ENCODE measurements at places on chromosomes 6 and 20. TPM values are rescaled to one million over a fixed set of nuclear protein-coding genes. Genes with fewer than 3 reads are reported as not detected.

SLC22A16 gene
- total RNA-seq, result 0.31 TPM

DNA sequence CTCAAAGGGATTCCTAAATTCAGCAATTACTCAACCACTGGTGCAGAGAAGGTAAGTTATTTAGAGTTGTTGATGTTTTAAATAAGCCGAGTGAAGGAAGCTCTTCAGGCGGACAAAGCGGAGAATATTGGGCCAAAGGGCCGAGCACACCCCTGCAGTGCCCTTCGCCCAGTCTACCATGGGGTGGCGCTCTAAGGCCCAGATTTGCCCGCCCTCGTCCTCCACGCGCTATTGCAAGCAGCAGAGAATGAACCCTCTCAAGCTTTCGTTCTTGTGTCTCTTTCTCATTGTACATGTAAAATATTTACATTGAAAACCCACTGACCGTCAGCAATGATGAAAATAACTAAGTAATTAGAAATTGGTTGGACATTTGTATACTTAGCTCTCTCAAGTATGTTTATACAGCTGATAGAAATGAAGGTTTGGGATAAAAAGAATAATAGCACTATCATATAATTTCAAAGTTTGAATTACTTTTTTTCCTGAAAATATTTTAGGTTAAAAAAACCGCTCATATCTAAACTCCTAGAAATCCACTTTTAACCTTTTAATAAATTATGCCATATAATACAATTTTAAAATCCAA, 195.0 kb upstream of the CEP162 start:
- no peak for DNase-seq

TFAP2D gene
- total RNA-seq, result 0.47 TPM

- DNase-seq, result no peak
Measured at GRCh38 chr6:169978615-169979161, 227.3 kb downstream of the ERMARD start.

DNA sequence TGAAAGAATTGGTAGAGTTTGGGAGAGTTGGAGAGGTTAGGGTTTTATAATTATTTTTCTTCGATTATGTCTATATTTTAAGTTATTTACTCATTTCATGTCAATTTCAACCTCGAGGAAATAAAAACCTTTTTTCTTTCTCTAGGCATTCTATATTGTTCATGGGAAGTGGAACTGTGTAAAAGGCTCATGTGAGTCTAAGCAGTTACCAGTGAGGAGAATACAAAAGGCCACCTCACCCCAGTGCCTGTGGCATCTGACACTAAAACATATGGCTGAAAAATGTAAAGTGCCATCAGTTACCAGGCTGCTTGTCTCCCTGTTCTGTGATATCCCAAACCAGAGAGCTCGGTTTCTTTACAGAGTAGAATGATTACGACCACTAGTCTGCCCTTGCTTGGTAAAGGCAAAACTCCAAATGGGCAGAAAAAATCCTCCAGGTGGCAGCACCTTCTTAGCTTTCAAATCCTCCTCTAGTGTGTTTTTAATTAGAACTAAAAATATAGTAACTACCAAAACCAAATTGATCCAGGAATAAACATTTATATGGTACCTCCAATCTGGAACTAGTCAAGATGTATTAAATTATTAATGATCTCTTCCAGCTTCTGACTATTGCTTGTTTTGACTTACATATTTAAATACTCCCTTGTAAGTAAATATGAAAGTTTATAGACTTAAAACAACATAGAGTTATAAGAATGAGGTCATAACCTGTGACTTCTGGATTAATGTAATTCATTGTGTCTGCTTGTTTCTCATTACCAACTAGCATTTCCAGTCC, 122.6 kb upstream of the MCHR2 start:
- peak; percentile 10 for DNase-seq

DNA sequence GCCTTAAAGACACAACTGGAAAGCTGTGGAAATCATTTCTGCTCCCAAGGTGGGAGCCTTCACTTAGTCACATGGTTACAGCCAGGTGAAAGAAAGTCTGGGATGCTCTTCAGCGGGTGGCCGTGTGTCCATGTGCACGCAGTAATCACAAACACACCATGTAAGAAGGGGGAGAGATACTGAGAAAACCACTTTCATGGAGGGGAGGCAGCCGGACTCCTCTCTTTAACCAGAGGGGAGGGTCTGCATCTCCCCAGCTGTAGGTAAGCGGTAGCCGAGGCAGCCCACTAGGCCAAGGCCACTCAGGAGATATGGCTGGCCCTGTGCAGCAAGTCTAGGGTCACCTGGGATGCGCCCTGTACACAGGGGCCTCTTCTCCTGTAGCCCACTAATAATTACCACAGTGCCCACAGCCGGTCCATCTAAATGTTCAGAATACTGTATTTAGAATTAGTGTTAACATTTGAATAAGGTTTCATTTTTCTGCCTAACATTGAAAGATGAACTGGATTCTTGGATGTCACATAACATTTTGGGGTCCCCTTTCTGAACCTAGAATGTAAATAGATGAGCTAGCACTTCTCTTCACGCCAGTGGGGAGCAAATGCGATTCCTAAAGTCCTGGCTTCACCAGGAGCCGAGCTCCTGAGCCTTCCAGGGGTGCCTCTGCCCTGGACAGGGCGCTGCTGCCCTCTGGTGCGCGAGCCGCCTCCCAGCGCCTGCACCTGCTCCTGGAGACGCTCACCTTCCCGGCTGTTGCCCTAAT, 15.9 kb downstream of the GPR31 start:
- no peak for DNase-seq

DNA sequence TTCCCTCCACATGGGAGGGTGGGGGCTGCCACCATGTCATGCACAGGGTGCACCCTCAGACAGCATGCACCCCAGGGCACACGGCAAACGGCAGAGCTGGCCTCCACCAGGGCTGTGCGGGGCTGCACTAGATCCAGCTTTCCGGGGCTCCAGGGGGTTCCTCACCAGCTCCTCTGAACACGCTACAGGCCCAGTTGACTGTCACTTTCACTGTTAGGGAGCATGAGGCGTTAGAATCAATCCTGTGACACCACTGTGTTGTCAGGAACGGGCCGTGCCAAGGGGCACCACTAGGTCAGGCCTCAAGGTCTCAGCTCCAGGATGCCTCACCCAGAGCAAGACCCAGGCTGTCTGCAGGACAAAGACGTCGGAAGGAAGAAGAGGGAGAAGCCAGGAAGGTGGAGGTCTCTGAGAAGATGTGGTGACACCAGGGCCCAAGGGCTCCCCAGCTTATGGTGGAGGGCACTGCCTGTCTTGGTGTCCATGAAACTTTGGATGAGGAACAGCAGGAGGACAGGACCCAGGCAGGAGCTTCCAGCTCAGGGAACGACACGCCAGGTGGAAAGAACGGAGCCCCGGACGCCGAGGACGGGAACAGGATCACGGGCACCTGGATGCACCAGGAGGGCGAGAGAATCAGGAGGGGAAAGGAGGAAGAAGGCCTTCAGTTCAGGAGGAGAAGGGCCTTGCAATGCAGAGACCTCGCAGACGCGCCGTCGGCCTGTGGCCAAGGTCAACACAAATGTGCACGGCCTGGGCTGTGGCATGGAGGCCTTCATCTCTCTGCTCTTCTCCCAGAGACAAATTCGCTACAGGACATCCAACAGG, 49.5 kb downstream of the YTHDF1 start:
- no peak for DNase-seq

DNA sequence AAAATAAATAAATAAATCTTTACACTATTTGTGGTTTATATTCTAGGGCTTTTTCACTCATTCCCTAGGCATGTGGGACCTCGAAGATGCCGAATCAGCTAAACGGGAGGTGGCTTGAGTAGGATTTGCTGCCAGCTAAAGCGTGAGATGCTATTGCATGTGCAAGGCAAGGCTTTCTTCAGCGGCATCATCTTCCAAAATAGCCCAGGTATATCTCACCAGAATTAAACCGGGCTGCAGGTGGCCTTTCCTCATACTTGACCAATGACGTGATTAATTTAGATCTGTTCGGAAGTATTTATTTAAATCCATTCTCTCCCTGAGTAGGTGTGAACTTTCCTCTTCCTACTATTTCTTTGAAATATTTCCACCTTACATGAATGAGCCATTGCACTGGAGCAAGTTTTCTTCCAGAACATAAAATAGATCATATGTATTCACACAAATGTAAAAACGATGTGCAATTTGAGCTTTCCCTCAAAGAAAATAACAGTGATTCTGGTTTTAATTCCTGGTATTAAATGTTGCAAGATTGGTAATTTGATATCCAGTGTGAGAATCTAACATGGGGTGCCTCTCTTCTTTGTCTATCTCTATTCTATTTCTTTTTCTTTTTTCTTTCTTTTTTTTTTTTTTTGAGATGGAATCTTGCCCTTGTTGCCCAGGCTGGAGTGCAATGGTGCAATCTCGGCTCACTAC, 24.3 kb upstream of the ZNF217 start:
- DNase-seq, result no peak

DNA sequence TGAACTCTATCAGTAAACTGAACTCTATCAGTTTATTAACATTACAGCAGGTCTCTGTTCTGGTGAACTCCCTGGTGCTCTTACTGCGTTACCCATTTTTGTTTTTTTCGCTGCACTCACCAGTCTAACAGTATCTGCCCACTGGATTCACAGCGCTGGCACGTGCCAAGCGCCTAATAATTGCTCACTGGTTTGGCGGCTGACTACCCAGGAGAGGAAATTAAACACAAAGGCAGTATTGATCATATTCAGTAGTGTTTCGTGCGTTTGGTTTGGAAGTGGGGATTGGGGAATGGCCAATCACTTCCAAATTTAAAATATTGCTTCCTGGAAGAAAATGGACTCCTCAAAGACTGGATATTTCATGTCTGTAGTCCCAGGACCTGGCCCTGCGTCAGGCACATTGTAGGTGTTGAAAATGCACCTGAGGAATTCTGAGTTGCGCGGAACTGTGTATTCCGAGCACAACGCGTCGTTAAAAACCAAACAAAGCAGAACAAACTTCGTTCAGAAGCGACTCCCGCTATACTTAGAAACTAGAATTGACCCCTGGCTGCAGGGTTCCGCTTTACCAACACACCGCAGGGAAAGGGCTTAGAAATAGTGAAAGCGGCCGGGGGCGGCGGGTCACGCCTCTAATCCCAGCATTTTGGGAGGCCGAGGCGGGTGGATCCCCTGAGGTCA, 1.1 kb upstream of the RPS12 start:
- DNase-seq, result no peak

F13A1 gene
- total RNA-seq, result 8.4 TPM

DNA sequence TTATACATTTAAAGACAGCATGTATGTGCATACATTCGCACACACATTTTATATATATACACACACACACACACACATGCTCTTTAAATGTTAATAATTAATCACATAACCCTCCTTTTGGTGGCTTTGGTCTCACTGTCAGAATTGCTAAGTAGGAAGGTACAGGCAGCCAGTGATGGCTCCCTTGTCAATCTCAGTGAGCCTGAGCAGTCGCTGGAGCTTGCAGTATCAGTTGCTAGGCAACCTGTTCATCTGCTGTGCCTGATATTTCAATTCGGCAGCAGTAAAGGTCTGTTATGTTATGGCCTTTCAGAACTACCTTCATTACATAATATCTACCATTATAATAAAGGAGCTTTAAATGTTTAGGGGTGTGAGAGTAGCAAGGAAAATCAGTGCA, 374.3 kb downstream of the LMBRD1 start:
- DNase-seq, result no peak

DNA sequence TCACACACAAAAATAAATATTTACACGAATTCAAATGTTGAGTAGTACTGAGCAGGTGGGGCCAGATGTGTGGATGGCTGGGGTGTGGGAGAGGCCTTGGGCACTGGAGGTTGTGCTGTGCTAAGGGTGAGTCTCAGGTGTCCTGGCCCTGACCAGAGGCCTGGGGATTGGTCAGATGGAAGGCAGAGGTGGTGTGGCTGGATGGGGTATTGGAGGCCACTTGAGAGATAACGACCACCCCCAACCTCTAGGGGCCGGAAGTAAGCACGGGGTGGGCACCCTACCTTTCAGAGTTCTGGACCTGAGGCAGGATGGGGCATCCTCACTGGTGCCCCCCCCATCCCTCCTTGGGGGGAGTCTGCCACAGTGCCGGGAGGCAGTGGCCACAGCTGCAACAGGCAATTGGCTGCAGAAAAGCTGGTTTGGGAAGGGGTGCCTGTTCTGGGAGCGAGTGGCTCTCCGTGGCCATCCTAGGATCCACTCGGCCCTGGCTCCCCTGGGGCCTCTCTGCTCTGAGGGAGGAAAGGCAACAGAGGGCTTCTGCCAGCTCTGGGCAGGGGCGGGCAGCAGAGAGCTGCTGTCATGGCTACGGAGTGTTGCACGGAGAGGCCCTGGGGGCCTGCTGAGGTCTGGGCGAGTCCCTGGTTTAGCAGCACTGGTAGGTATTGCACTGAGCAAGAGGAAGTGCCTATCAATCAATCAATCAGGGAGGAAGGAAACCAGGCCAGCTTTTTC, 87.6 kb downstream of the ASXL1 start:
- DNase-seq, result no peak

DNA sequence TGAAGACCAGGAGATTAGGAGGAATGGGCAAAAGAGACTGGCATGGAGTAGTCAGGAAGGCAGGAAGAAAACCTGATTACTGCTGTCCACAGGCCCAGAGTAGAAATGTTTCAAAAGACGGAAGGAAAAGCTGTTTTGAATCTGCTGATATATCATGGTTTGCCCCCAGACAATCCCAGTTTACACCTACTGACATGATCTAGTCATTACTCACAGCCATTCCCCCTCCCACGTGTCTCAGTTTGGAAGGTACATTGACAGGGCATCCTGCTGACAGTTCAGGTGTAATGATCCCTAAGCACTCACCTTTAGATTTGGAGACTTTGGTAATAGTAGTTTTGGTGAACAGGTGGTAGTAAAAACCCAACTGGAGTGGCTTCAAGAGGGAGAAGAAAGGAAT, 9.8 kb upstream of the TXNDC5 start:
- no peak for DNase-seq

DNA sequence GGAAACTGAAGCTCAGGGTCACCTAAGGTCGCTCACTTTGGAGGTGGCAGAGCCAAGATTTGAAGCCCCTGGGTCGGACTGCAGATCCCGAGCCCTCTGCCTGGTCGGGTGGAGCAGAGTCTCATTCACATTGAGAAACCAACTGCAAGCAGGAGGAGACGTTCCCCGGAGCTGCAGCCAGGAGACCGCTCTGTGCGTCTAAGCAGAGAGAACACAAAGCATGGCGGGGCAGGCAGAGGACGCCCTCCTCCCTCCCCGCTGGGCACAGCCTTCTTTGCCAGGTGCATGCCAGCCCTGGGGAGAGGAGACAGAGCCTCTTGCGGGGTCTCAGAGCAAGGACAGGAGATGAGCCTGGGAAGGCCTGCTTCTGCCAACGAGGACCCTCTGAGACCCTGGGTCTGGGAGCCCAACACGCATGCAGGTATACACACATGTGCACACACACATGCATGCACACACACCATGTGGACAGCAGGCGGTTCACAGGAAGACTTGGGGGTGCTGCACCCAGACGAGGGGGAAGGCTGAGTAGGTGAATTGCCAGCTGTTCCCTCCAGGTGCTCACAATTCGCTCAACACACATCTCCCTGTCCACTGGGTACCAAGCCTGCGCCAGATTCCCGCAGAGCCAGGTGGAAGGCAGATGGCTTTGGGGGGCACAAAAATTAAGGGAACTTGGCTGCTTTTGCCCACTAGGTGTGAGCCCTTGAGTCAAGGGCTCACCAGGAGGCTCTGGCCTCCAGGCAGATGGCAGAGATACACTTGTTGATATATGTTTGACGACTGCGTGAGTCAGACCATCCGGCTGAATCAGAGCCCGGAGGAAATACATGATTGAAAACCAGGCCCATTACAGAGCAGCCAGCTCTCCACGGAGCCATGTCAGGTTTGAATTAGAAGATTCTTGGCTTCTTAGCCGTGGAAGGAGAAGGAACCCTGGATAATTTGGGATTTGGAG, 5.5 kb upstream of the NTSR1 start:
- DNase-seq, result no peak

HSPA1L gene
- total RNA-seq, result 4.4 TPM

TEAD3 gene
- 0.16 TPM for total RNA-seq
